ENCODE measurements at places on chromosomes 1 and 21.

- DNase-seq = no peak
These were observed 367.5 kb upstream of the C1orf174 start for GRCh38 chr1:4267381-4268261.

GRCh38 chr1:23126801-23127200 is 41.9 kb downstream of the LUZP1 start:
- no peak for DNase-seq

GRCh38 chr1:242033447-242033846 is 34.5 kb upstream of the MAP1LC3C start:
- no peak for DNase-seq

- DNase-seq = no peak
These were observed 191.4 kb downstream of the KCNK2 start for GRCh38 chr1:215273838-215274516.

DNA sequence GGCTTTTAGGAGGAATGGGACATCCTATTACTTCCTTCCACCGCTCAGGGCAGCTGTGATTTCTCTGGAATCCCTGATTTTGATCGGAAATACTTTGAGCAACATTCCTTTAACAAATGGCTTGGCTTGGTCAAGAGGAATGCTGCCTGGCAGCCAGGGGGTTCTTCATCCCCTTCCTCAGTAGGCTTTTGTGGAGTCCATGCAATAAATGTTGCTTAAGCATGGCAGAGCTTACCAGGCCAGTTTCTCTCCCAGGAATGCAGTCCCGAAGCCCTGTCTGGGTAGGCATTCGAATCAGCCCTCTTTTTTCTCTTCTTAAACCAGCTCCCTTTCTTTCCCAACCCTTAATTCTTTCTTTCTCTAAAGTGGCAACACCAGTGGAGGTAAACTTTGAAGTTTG is 177.1 kb upstream of the KIAA0040 start:
- no peak for DNase-seq

Measured in GM06990 (cell line).